ENCODE measurements at places on chromosomes 12 and 14.

- no peak for DNase-seq
These were observed 66.7 kb upstream of the EIF5 start for GRCh38 chr14:103267226-103267910.

DNA sequence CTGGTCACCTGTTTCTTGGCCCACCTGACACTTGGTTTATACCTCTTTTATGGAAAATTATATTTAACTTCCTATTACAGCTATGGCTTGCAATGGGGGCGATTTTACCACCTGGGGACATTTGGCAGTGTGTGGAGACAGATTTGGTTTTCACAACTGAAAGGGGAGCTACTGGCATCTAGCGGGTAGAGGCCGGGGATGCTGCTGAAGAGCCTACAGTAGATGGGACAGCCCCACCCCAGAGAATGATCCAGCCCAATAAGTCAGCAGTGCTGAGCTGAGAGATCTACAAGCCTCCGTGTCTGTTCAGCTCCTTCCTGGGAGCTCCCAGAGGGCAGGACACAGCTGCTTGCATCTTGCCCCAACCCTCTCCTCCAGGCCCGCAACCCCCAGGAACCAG lies 302.8 kb downstream of the CACNA1C start:
- no peak for DNase-seq

GRCh38 chr12:99427104-99427503 lies 220.4 kb upstream of the GARIN6 start:
- no peak for DNase-seq

DNA sequence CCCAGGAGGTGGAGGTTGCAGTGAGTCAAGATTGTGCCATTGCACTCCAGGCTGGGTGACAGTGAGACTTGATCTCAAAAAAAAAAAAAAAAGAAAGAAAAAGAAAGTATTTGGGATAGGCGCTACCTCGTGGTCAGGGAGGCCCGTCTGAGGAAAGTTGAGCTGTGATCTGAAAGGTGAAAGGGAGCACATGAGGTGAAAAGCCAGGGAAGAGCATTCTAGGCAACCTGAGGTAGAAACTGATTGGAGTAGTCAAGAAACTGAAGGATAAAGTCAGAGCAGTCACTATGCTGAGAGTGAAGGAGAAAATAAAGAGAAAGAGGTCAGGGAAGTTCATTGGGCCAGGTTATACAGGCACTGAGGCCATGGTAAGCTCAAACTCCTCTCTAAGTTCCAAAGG lies 7.7 kb downstream of the ANAPC5 start:
- no peak for DNase-seq

DNA sequence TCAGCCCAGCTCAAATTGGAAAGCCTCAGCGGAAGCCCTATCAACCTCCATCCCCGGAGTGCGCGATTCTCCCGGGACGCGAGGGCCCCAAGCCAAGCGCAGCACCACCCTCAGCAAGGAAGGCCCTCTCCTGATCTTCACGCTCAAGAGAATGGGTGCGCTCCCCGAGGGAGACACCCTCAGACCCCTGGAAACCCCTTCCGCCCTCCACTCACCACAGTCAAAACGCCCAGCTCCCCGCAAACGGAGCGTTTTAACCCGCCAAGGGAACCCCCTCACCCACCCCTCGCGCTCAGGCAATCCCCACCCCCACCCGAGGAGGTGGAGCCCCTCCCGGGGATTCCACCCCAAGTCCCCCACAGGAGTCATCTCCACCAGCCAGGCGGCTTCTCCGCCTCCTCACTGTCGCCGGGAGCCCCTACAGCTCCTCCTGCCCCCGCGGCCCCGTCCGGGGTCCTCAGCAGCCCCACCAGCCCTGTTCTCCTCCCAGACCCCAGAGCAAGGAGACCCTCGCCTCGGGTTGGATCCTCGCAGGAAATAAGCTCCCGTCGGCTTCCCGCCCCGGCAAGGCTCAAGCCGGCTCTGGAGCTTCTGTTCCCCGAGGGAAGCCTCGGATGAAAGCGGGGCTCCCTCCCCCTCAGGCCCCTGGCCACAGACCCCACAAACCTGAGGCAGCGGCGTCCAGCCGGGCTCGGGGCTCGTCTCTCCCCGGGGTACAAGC lies 507 bp downstream of the BAZ2A start:
- DNase-seq: peak; percentile 49

DNA sequence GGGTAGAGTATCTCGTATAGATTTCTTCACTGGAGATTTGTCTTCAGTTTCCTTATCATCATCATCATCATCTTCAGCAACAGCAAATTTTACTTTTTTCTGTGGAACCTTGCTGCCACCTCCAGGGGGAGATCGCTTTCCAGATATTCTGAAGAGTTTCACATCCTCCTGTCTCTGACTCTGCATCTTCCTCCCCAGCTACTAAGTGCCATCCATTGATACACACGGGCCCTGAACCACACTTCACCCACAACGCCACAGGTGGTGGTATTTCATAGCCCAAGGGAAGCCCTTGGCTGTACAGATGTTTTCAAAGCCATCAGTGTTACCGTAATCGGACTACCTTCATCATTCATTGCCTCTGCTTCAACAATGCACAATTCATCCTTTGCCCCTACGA lies 82.2 kb downstream of the PPP2R5C start:
- no peak for DNase-seq

DNA sequence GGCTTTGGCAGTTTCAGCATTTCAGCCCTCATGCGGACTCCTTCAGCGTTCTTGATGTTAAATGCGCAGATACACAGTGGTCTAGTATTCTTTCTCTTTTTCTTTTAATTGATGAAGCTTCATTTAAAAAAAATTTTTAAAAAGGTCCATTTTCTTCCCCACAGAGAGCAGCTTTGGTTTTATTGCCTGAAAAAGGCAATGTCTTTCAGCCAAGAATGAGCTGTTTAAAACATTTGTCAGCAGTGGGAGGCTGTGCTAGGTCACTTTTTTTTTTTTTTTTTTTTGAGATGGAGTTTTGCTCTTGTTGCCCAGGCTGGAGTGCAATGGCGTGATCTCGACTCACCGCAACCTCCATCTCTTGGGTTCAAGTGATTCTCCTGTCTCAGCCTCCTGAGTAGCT lies 13.5 kb downstream of the KMT5A start:
- DNase-seq: no peak

Data from frontal cortex (tissue), 4 donors.